Retinal pigment epithelial cell (primary cell): ENCODE measurements at places on chromosomes 4 and X.
A peak's percentile ranks its signal among the peaks of the same experiment; 100 is the strongest.

DNA sequence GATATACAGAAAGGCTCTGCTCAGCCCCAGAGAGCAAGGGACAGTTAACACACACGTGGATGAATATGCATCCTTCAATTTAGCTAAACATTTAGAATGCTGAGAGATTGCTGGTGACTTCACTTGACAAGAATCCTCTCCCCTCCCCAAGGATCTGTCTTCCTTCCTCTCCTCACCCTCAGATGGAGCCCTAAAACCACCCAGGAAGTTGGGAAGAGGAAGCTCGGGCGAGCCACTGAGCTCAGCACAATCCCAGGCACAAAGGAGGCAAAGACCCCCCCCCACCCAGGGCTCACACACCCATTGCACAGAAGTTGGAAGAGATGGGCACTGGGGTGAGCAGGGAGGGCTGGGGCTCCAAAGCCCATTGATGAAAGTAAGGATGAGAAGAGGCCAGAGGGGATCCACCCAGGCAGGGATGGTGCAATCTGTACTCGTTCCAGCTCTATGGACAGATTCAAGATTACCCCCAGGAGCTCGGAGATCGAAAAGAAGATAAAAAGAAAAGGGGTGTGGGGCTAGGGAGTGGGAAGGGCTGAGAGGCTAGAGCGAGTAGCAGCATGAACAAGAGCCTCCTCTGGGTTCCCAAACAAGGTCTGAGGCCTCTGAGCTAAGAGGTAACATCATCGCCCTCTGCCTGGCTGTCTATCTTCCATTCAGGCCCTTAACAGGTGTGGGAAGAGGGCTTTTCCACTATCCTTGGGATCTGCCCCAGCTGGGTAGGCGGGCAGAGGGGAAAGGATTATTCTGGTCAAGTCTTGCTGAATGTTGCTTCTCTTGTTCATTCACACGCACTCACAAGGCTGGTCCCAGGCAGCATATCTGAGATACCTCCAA lies 1.2 kb downstream of the TFE3 start:
- DNase-seq: peak; percentile 17

GRCh38 chr4:53477636-53478035 lies 100.2 kb downstream of the FIP1L1 start:
- no peak for DNase-seq

- DNase-seq: no peak
Observed at GRCh38 chr4:113821856-113822255, 60.3 kb upstream of the CAMK2D start.

- no peak for DNase-seq
Observed at GRCh38 chr4:75287738-75288517, 226.3 kb downstream of the RCHY1 start.

- no peak for DNase-seq
Observed at GRCh38 chr4:103085555-103086196, 9.1 kb upstream of the SLC9B2 start.

GRCh38 chr4:88352062-88352740 lies 26.5 kb upstream of the HERC6 start:
- DNase-seq: peak; percentile 67

- no peak for DNase-seq
Observed at GRCh38 chr4:25767877-25768725, 94.7 kb downstream of the SEL1L3 start.

DNA sequence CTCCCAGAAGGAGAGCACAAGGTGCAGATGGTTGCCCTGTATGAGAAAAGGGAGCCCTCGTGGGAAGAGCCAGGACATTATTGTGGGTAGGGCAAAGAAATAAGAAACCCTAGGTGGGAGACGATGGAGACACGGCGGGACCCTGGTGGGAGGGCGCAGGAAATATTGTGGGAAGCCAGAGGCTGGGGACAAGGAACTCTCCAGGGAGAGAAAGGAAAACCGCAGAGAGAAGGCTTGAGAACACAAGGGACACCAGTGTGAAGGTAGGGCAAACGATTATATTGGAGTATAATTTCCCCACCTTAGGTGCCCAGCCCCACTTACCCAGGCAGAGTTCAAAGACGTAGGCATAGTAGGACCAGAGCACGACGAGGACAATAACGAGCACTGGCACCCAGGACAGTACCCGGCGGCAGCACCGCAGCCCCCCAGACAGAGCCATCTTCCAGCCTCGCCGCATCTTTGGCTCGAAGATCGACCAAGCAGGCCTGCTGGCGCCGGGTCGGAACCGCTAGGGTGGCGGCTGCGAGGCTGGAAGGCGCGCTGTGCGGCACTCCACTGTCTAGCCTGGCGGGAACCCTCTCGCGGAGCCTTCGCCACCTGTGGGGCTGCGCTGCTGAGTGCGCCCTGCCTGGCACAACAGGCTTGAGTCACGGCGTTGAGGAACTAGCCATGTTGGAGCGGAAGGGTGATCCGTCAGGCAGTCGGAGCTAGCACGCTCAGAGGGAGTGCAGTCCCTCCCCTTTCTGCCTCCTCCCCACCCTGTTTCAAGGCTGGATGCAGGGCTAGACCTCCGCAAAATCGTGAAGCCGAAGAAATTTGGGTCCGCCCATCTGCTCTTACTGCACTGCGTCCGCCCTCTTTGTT lies at the start of gene ZDHHC15:
Gene ZDHHC15 (minus strand): TSS at position 473 of the 867 bp plus-strand sequence. CDS start 13 bp downstream, at position 460.
- peak; percentile 20 for DNase-seq

- DNase-seq: peak; percentile 49
Observed at GRCh38 chr4:77994194-77994721, 62.9 kb upstream of the FRAS1 start.

DNA sequence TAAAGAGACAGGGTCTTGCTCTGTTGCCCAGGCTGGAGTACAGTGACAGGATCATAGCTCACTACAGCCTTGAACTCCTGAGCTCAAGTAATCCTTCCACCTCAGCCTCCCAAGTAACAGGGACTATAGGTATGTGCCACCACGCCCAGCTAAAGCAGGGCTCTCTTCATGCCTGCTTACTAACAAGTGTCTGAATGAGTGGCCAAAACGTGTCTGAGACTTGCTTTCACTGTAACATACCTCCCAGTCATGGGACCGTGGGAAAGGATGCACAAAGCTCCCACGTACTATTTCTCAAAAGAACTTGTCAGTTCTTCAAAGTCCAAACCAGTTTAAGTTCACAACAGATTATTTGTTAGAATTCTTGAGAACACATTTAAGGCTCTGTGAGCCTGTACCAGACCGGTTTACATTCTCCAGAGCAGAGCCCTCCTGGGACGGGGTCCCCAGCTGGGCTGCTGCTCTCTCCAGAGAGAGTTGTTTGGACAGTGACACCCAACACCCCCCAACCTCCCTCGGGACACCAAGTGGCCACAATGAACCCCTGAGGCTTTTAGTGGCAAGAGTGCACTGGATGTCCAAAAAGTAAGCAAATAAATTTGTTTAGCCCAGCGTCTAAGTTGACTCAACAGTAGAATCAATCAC lies 24.1 kb downstream of the SH3KBP1 start:
- DNase-seq: no peak

DNA sequence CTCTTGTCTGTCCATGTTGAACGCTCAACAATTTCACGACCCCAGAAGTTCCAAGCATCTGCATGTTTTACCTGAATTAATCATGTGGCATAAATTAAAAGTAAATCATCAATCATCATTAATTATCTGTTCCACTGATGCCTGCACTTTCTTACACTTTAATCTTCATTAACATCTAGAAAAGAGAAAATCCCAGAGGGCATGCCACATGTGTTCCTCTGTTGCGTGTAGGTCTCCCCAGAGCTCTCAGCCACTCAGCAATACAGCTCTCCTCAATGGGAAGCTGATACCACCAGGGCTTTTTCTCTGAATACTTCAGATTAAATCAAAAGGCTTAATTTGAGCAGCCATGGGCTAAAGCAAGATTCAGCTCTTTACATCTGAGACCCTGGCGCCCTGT lies 722.4 kb upstream of the TENM3 start:
- no peak for DNase-seq

- DNase-seq: no peak
Observed at GRCh38 chr4:139919521-139919920, 234.5 kb downstream of the MAML3 start.

DNA sequence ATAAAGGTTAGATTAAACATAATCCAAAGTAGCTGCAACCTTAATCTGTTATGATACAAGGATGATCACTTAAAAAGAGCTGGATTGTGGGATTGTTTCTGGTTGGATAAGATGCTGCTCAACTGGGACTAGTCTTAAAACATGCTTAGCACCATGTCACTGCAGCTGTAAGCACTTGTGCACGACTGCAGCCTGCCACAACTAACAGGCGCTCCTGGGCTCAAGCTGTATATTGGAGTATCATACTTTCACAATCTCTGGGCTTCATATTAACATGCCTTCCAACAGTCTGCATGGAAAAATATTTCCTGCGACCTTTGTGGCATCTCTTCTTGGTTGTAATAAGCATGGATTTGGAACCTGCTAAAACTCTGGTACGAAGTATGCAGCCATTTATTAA lies 493.0 kb upstream of the PITX2 start:
- DNase-seq: no peak

DNA sequence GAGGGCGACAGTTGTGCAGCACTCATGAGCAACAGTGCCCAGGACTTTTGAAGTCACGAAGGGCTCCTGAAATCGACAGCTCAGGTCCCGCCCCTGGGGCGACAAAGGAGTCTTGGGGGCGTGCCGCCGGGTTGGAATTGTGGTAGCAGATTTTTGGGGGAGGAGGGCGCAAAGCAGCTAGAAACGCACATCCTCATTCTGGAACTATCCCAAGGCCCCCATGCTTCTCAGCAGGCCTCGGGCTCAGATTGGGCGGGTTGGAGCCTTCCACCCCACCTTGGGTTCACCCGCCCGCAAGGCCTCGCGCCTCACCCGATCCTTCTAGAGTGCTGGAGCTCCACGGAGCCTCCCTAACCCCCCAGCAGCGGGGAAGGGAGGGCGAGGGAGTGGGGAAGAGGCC lies 85.5 kb downstream of the HPRT1 start:
- no peak for DNase-seq

DNA sequence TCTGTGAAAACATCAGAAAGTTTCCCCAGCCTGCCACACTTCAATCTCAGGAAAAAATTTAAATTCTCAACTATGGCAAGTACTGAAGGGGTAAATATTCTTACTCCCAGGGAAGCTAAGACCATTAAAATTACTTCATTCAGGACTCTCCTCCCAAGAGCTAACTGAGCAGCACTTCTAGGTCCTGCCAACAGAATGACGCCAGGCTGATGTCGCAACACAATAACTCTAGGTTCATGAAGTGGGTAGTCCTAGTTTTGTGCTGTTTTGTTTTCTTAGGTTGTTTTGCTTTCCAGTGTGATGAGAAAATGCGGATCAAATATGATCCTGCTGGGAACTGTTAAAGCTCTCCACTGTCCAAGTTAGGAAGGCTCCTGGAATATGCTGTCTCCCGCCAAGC lies 180.0 kb downstream of the NKX6-1 start:
- DNase-seq: peak; percentile 59

DNA sequence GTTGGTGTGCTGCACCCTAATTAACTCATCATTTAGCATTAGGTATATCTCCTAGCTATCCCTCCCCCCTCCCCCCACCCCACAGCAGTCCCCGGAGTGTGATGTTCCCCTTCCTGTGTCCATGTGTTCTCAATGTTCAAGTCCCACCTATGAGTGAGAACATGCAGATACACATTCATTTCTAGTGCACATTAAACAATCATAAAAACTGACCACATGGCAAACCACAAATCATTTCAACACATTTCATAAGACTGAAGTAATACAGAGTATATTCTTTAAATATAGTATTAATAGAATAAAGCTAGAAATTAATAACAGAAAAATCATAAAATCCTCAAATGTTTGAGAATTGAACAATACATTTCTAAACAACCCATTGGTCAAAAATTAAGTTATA lies 34.1 kb downstream of the PRKG2 start:
- DNase-seq: no peak

GRCh38 chrX:16986169-16986568 lies 39.7 kb downstream of the REPS2 start:
- no peak for DNase-seq

DNA sequence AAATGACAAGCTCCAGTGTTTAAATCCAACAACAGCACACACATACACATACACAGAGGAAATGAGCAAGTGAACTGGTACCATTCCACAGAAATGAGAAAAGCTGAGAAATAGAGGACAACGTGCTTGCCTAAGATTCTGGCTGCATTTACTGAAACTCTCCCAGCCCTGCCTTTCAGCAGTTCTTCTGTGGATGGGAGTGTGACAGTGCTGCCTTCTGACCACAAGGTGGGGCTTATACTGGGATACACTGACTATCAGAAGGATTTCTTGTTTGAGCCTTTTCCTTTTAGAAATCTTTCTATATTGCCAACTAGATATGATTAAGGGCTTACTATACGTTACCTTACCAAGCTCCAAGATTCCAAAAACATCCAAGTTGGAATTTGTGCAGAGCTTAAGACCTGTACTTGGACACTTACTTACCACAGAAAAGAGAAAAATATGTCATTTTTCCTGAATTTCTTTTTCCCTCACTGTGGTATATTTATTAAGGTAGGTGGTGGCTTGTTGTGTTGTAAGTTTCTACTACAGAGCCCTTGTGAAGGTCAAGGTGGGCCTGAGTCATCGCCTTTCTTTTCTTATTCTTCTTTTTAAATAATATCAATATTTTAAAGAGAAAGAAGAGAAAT lies 10.7 kb upstream of the CXCL8 start:
- peak; percentile 61 for DNase-seq

- DNase-seq: peak; percentile 90
Observed at GRCh38 chr4:113958766-113959538, 20.5 kb downstream of the ARSJ start.

DNA sequence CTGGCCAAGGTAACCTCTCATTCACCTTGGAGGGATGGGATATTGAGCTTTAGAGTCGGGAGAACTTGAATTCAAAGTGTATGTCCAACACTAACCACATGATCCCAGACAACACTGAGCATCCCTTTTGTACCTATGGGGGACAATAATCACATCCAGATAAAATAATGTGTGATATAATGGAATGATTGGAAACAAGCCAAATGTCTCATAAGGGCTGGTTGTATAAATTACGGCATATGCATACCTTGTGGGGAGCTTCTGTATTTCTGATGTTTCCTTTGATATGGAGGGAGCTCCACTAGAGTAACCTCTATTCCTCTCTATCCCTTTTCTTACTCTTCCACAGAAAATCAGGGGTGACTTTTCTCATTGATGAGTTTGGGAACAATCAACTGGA lies 40.7 kb upstream of the LDB2 start:
- no peak for DNase-seq

GRCh38 chrX:136712650-136713310 lies 64.8 kb downstream of the CD40LG start:
- DNase-seq: no peak

DNA sequence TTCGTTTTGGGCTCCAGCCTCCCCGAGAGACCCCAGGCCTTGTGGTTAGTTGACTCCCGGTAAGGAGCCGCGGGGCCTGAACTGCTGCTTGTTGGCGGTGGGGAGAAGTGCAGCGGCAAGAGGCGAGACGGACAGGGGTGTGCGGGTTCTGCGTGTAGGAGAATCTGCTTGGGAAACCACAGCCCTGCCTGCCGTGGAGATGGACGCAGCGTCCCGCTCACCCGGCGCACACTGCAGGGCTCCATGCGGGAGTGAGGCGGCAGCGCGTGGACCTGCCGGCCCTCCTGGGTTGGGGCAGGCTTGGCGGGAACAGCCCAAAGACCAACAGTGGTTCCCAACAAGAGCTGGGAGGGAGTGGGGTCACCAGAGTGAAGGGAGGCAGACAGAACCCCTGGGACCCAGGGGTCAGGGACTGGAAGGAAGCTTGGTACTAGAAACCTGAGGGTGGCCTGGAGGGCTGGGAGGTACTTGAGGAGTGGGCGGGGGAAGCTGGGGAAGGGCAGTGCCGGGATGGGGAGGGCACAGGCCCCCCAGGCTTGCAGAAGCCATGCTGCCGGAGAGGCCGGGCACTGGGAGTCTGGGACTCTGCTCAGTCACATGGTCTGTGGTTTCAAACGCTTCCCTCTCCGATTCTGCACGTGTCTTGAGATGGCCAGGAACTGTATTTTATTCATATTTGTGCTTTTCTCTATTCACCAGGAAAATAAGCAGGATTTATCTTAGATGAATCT lies 70.8 kb downstream of the RGS12 start:
- DNase-seq: no peak
